ENCODE measurements at places on chromosomes 7 and 10.

DNA sequence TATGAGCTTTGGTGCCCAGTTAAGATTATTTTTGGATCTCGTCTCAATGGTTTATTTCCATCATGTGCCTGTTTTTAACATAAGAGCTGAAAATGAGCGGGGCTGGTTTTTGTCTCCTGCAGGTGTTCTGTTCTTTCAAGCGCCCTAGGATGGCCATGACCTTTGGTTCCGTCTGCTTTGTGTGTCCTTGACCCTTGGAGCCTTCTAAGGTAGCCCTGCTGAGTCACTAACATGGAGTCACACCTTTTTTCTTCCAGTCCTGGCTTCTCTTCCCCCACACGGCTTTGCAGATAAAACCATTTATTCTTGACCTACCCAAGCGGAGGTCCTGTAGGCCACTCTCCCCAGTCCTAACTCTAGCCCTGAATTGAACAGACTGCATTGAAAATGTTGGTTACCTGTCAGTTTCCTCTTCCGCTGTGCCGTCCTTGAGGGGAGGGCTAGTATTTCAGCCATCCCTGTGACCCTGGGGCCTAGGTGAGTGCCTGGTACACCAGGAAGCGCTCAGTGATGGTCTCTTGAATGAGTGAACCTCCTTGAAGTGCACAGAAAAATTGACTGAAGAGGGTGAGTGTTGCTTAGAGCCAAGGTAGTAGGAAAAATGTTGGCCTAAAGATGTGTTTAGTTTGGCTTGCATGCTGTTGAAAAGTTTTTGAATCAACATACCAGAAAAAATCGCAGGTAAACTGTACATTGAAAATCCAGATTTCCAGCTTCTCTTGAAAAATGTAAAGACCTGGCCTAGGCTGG lies 48.0 kb downstream of the CAMK1D start:
- DNase-seq = no peak

DNA sequence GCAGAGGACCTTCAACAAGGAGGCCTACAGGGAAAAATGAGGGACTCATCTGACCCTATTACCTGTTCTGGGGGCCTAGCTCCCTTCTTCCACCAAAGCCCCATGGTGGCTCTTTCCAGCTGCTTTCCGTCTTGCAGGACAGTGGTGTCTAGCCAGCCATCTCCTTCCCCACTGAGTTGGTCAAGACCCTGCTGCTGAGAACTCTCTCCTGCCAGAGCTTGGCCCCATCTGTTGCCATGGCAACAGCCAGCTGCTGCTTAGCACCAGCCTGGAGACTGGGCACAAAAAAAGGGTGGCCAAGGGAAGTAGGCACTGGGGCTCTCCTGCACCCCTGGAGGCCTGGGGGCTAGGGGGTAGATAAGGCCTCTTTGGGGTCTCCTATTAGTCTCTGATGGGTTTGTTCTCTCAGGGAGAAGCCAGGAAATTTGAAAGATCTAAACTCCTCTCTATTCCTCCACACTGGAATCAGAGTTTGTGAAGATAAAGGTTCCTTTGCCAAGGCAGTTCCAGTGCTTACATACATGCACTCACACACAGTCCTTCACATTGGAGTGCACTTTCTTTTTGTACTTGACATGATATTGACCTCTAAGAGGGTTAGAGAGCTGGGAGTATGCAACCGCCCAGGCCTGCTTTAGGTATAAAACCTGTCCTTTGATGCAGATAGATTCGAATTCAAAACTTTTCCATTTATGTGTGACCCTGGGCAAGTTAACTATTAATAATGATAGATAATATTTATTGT lies 15.8 kb downstream of the TSPAN33 start:
- DNase-seq = no peak

DNA sequence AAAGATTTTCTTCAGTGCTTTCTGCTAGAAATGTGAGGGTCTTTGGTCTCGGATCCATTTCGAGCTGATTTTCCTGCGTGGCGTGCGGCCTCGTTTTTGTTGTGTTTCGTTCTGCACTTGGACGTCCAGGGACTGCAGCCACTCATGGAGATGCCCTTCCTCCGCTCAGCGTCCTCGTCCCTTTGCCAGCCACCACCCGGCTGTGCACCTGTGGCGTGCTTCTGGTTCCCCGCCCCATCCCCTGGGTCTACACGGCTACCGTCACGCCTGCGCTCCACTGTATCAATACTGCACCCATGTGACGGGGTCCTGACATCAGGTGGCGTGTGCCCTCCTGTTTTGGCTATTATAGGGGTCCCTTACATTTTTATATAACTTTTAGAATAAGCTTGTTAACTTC lies 42.7 kb upstream of the NKX6-2 start:
- no peak for DNase-seq

- DNase-seq = no peak
Measured at GRCh38 chr10:46330894-46331293, 44.1 kb downstream of the ANTXRL start.

DNA sequence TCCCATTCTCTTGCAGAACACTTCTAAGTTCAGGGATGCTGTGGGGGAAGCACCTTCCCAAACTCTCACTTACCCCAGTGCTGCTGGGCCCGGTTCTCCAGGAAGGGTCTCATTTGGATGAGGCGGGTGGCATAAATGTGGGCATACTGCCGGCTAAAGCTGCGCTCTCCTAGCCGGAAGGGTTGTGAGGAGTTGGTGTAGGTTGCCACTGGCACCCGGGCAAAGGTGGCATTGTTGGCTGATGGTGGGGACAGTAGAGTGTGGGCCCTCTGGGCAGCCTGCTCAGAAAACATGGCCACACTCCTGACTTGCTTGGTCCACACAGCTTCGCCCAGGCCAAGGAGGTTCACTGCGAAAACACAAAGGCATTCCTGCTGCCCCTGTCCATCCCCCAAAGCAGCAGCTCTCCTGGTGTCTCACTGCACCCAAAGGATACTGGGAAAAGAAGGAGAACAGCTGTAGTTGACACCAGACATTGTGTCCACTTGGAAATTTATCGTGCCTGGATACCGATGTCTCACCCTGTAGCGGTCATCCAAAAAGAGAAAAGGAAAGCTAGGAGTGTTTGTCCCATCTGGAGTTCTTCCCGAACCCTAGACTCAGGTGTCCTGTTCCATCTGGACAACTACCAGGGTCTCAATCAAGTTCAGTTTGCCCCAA lies 1.5 kb downstream of the POLD2 start:
- no peak for DNase-seq

GRCh38 chr7:80444811-80445210 lies 67.1 kb downstream of the GNAT3 start:
- DNase-seq = no peak

GRCh38 chr10:99234041-99234790 lies 1.4 kb downstream of the HPSE2 start:
- no peak for DNase-seq

GRCh38 chr10:23978317-23978716 lies 230.6 kb upstream of the KIAA1217 start:
- no peak for DNase-seq

DNA sequence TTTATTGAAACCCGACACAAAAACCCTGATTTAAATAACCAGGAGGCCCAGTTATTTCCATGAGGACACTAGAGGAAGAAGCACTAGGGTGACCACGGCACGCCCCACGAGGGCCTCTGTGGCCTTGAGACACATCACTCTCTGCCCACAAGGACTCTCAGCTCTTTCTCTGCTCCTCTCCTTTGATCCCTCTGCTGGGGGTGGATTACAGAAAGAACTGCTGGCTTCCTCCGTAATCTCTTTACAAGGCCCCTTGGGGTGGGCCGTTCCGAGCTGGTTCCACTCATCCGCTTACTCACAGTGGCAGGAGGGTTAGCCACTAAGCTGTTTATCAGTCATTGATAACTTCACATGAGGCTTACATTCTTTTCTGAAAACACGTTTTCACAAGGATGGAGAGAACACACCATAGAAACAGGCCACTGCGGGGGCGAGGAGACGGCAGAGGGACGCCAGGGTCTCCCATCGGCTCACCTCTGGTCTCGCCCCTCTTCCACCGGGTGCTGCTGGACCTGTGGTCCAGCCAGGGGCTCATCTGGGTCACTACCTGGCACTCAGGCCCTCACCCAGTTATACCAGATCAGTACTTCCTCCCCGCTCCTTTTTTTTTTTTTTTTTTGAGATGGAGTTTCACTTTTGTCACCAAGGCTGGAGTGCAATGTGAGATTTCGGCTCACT lies 17.6 kb upstream of the PFKFB3 start:
- DNase-seq = no peak

GRCh38 chr7:85820702-85821443 lies 634.0 kb upstream of the SEMA3D start:
- DNase-seq = no peak

DNA sequence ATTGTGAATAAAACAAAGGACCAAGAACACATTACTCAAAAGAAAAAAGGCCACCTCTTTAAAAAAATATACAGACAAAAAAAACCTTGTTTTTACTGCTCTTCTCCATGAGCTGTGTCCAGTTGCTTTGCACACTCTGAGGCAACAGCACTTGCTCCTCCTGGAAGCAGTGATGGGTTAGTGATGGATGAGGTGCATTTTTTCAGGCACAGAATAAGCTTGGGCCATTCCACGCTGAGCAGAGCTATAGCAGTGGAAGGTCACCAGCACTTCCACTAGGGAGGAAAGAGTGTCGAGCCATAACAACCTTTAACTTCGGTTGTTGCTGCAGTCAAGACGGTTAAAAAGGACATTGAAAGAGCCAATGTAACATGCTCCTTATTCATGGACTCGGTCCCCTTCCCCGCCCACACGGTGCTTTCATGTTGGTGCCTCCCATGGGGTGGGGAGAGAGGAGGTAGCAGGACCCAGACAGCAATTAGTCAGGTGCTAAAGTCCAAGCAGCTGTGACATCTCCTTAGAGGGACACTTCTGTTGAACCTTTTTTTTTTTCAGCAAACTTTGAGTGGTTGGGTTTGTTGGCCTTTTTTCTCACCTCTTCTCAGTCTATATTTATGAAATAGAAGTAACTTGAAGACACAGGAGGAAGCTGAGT lies 136.5 kb upstream of the ADARB2 start:
- DNase-seq = no peak

DNA sequence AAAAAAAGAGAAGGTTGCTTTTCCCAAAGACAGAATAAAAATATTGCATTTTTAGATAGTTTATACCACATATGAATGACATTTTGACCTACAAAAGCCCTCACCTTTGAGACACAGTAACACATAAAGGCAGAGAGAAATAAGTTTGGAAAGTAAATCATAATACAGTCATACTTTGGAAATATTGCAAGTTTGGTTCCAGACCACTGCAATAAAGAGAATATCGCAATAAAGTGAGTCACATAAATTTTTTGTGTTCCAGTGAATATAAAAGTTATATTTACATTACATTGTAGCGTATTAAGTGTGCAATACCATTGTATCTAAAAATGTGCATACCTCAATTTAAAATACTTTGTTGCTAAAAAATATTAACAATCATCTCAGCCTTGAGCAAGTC lies 40.3 kb downstream of the CCDC71L start:
- no peak for DNase-seq

GRCh38 chr10:70752571-70752970 lies 32.6 kb downstream of the TBATA start:
- DNase-seq = no peak

- DNase-seq = no peak
Measured at GRCh38 chr7:84913731-84914130, 273.1 kb downstream of the SEMA3D start.

- DNase-seq = no peak
Measured at GRCh38 chr7:1691096-1691495, 21.0 kb downstream of the ELFN1 start.

GRCh38 chr10:102438374-102438773 lies 6.0 kb upstream of the CUEDC2 start:
- no peak for DNase-seq

- DNase-seq = peak; percentile 18
Measured at GRCh38 chr7:106313456-106313901, 28.7 kb upstream of the NAMPT start.

- no peak for DNase-seq
Measured at GRCh38 chr7:37007691-37008090, 283.4 kb upstream of the AOAH start.

- DNase-seq = no peak
Measured at GRCh38 chr7:31940167-31940566, 130.0 kb downstream of the PDE1C start.

GRCh38 chr10:100027416-100027815 lies 17.7 kb upstream of the DNMBP start:
- DNase-seq = no peak

DNA sequence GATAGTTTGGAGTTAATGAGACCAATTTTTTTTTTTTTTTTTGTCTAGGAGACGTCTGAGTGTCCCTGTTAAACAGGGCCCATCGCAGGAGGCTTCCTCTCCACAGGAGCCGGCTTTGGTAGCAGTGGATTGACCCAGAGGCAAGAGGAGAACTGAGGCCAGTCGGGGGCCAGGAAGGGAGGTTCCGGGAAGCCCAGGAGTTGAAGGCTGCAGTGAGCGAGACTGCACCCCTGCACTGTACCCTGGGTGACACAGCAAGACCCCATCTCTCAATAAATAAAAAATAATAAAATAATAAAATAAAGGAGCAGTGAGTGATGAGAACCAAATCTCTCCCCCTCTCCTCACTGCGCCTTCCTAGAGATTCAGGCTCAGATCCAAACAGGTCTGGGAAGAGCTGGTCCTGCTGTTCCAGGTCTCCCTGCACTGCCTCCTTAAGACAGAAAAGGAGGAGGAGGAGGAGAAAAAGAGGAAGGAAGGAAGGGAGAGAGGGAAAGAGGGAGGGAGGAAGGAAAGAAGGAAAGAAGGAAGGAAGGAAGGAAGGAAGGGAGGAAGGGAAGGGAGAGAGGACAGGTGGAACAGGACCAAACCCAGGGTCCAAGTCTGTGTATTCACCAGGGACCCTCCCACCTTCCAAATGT lies 3.5 kb downstream of the MNX1 start:
- DNase-seq = no peak

GRCh38 chr10:88731296-88731695 lies 25.2 kb downstream of the LIPK start:
- no peak for DNase-seq

- no peak for DNase-seq
Measured at GRCh38 chr7:127336458-127336857, 56.0 kb downstream of the ZNF800 start.

DNA sequence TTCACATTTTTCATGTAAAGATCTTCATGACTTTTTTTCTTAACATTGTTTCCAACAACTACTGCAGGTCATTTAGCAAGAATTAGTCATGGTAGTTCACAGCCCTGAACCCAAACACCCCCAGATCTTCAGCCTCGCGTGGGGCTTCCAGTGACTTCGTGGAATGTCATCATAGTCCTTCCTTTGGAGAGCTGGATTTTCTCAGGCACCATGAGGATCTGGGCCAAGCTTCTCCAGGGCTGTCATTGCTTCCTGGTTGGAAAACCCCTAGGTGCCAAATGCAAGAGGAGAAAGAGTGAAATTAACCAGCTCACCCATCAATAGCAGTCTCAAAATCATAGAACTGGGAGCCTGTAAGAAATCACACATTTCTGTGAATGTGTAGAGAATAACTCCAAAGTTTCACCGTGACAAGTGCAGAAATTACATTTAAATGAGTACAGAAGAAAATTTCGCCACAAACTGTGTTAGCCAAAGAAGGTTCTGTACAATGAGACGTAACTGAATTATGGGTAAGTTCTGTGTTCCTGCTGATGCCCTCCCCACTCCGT lies 175.4 kb downstream of the CELF2 start:
- DNase-seq = no peak
